Ovary (tissue), 10 donors: ENCODE measurements at places on chromosomes 3 and 15.

GRCh38 chr3:17151598-17152373, 267.0 kb downstream of the PLCL2 start:
- H3K4me1 ChIP-seq: no peaks in the 10 kb centered on the region
- H3K27ac ChIP-seq: no peak overlapping the region
- H3K4me3 ChIP-seq: no peak overlapping the region
- H3K36me3 ChIP-seq: no peaks in the 10 kb centered on the region
- no peaks in the 10 kb centered on the region for H3K27me3 ChIP-seq

- DNase-seq: no peak
- H3K4me3 ChIP-seq: no peak overlapping the region
- H3K36me3 ChIP-seq: no peaks in the 10 kb centered on the region
Observed at GRCh38 chr15:66767240-66767659, 65.2 kb downstream of the SMAD6 start.

DNA sequence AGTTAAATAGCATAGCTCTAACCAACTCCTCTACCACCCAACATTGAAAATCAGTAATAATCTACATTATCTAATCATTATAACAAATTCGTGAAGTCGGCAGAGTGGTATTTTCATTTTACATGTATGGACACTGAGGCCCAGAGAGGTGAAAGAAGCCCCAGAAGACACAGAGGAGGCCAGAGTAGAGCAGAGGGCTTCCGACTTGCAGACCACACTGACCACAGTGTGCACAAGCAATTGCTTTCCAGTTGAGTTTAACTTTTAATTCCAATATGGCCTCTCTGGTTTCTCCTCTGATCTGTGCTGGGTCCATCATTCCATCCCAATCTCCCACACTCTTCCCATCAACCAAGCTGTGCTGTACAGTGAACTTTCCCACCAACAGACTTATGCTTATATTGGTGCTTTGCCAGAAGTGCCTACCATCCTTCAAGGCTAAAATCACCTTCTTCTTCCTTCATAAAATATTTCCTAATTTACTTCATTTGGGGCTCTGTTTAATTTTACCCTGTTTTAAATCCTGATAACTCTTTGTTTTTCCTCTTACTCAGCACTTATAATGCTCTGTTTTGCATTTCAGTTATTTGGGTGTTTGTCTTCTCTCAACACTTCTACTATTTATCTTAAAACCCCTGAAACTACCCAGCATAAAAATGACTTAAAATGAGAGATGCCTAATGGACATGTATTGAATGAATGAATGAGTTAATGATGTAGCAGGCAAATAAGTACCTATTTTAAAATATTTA, 81.8 kb upstream of the TNFSF10 start:
- H3K4me1 ChIP-seq: no peaks in the 10 kb centered on the region
- no peaks in the 10 kb centered on the region for H3K36me3 ChIP-seq
- no peak for DNase-seq
- H3K27ac ChIP-seq: no peak overlapping the region
- H3K4me3 ChIP-seq: no peak overlapping the region

GRCh38 chr15:85172846-85173490, 191.3 kb downstream of the PDE8A start:
- H3K4me1 ChIP-seq: peaks cover 1% of the 10 kb centered on the region
- H3K27ac ChIP-seq: no peak overlapping the region
- H3K36me3 ChIP-seq: no peaks in the 10 kb centered on the region
- no peak overlapping the region for H3K4me3 ChIP-seq

DNA sequence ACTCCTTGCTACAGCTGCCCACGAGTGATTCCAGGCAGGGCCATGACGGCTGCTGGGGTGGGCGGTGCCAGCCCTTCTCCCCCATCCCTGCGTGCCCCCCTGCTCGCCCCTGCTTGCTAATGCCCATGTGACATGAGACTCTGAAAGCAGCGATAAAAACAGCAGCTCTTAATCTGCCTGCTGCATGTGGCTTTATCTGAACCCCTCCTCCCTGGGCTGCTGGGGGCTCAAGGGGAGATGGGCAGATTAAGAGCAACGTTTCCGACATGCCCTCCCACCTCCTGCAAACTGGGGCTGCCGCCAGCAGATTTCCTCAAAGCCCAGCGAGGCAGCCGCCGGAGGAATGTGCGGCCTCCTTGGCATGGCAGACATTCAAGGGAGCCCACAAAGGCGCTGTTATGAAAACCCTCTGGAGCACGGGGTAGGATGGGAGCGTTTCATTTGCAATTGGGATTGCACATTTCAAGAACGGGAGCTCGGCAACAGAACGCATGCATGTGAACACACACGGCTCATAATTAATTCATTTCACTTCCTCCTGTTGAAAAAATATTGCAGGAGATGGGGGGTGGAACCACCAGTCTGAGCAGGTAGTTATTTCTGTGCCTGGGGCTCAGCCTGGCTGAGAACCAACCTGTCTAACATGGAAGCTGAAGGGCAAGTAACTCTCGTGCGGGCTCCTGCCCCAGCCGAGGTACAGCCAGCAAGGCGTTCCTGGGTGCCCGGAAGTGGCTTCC, 504.2 kb upstream of the PROK2 start:
- no peaks in the 10 kb centered on the region for H3K36me3 ChIP-seq
- H3K4me1 ChIP-seq: peaks cover 5% of the 10 kb centered on the region
- H3K27me3 ChIP-seq: no peaks in the 10 kb centered on the region
- no peak overlapping the region for H3K27ac ChIP-seq

- no peak for DNase-seq
- no peaks in the 10 kb centered on the region for H3K4me1 ChIP-seq
- no peaks in the 10 kb centered on the region for H3K36me3 ChIP-seq
Observed at GRCh38 chr3:48857641-48858040, 10.0 kb upstream of the PRKAR2A start.

- DNase-seq: no peak
- H3K27ac ChIP-seq: no peak overlapping the region
- no peaks in the 10 kb centered on the region for H3K36me3 ChIP-seq
- H3K4me3 ChIP-seq: no peak overlapping the region
- no peaks in the 10 kb centered on the region for H3K4me1 ChIP-seq
Observed at GRCh38 chr3:154538566-154539360, 108.8 kb upstream of the GPR149 start.

- H3K36me3 ChIP-seq: no peaks in the 10 kb centered on the region
- no peak overlapping the region for H3K27ac ChIP-seq
- no peaks in the 10 kb centered on the region for H3K4me1 ChIP-seq
- no peaks in the 10 kb centered on the region for H3K27me3 ChIP-seq
- no peak for DNase-seq
Observed at GRCh38 chr3:152885076-152885475, 50.1 kb downstream of the P2RY1 start.

- no peaks in the 10 kb centered on the region for H3K4me1 ChIP-seq
- no peaks in the 10 kb centered on the region for H3K27me3 ChIP-seq
- H3K27ac ChIP-seq: no peak overlapping the region
- no peak for DNase-seq
- no peaks in the 10 kb centered on the region for H3K36me3 ChIP-seq
Observed at GRCh38 chr3:197017003-197017402, 12.6 kb downstream of the MELTF start.
